ENCODE measurements at places on chromosomes 4 and X.

- DNase-seq: no peak
Measured at GRCh38 chr4:177485528-177485927, 43.3 kb upstream of the AGA start.

DNA sequence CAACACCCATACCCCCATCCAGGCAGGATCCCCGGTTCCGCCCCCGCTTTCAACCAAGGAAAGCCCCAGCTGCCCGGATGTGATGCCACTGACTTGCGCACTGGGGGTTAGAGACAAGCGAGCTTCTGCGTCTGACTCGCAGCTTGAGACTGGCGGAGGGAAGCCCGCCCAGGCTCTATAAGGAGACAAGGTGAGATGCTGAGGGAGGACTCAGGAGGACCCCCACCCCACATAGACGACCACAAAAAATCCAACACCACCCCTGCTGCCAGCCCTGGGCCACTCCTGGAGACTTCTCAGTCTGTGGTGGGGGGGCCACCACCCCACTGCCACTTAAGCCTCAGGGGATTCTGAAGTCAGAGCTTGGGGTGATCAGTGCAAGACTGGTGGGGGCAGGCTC is at the start of gene MAGEA4:
TSS of gene MAGEA4 (plus strand) at position 110 of the 400 bp plus-strand sequence. CDS start 10,776 bp downstream, outside the sequence.
- no peak for DNase-seq

GRCh38 chrX:22987452-22987851 is 12.3 kb upstream of the DDX53 start:
- no peak for DNase-seq

- DNase-seq: no peak
Measured at GRCh38 chr4:85398276-85398675, 76.7 kb upstream of the ARHGAP24 start.

DNA sequence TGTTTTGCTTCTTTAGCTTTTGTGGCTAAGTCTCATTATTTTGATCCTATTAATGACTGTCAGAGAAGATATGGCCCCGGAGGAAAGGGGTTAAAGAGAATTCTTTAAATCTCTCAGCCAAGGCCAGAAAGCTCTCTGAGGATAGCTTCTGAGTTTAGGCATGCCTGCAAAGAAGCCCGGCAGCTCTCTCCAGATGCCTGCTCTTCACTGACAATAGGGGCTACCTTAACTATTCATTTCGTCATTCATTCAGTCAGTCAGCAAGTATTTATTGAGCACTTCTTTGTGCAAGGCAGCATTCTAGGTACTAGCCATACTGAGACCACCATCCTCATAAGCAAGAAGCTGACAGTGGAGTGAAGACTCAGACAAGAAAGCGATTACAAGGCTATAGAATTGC is 34.0 kb upstream of the BMP15 start:
- DNase-seq: no peak

DNA sequence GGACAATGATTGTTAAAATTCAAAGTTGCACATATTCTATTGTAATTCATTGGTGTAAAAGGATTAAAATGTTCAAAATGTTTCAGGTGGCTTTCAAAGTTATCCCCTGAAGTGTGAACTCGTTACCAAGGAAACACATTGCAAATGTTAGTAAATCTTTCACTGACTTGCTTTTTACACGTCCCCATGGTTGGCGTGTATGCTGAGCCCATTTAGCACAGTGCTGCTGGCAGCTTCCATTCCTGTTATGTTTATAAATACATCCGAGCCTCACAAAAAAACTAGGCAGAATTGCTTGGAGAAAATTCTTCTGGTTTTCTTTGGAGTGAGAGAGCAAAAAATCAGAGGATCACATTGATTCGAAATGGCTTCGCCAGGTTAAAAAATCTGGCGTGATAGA is 105.9 kb upstream of the HPGD start:
- no peak for DNase-seq

DNA sequence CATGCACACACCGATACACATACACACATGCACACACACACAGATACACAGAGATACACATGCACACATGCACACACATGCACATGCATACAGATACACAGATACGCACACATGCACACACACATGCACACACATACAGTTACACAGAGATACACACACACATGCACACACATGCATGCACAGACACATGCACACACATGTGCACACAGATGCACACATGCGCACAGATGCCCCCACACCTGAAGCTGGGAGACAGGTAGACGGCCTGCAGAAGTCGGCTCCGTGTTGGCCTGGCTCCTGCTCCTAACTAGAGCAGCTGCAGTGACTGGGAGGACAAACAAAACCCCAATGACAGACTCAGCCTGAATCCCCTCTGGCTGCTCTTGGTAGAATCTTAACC is 46.8 kb downstream of the PSAPL1 start:
- DNase-seq: no peak

DNA sequence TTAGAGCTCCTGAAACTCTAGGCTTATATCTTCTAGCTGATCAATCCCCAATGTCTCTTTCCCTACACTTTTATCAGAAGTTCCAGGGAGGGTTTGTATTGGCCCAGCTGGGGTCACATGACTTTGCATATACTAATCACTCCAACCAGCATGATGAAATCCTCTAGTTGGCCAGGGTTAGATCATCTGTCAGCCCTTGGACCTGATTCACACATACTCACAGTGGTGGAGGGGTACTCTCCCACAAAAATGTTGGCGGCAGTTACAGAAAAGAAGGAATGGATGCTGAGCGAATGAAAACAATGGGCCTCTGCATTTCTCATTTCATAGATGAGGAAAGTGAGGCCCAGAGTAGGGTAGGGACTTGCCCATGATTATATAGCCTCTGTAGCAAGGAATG is 151.1 kb downstream of the PJA1 start:
- no peak for DNase-seq

DNA sequence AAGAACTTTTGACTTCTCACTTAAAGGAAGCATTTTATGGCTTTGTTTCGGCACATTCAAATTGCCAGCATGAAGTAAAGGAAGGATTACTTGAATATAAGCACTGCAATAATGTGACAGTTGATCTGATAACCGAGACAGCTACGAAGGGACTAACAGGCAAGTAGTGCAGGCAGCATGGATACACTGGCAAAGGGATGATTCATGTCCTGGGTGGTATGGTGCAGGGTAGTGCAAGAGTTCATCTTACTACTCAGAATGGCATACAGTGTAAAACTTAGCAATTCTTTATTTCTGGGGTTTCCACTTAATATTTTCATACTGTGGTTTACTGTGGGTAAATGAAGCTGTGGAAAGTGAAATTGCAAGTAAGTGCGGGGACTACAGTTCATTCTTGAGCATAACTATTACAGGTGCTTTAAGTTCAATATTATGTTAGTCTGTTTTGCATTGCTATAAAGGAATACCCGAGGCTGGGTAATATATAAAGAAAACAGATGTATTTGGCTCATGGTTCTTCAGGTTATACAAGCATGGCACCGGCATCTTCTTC is 611.8 kb downstream of the SPOCK3 start:
- no peak for DNase-seq

- peak; percentile 4 for DNase-seq
Measured at GRCh38 chrX:118865231-118865630, 41.6 kb downstream of the ZCCHC12 start.

DNA sequence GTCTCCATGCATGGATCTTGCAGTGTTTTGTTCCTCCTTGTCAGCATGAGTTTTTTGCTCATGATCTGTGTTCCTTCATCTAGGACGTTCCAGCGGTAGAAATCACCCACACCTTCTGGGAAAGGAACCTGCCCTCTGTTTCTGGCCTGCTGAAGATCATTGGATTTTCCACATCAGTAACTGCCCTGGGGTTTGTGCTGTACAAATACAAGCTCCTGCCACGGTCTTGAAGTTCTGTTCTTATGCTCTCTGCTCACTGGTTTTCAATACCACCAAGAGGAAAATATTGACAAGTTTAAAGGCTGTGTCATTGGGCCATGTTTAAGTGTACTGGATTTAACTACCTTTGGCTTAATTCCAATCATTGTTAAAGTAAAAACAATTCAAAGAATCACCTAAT is 88.2 kb downstream of the MAOA start:
- DNase-seq: no peak

GRCh38 chr4:172153719-172154118 is 340.5 kb downstream of the GALNTL6 start:
- DNase-seq: no peak

DNA sequence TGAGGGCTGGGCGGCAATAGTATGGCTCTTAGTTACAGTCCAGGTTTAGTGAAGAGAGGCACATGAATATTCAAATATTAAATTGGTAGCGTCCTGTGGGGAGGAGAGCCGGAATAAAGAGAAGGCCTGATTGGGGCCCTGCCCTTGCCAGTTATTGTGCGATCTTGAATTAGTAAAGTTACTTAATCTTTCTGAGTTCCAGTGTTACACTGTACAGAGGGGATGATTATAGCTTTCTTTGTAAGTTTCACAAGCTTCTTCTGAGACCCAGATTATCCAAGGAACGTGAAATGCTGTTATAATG is 1.2 kb downstream of the METAP1 start:
- no peak for DNase-seq

- DNase-seq: no peak
Measured at GRCh38 chr4:73734530-73735001, 5.8 kb upstream of the CXCL8 start.

DNA sequence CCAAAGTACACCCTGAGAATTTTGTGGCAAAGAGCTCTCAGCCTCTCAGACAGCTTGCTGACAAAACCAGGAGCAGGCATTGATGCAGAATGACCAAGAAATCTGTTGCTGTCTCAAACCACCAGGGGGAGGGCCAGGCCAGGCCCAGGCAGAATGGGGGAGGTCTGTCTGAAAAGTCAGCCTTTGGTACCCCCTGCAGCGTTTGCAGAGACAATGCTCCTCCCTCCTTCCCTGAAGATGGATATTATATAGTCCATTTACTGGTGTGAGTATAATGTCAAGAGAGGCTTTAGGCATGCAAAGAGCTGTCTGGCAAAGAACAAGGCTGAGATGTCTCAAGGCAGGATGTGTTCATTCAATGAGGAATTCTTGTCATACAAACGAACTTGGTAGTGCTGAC is 52.9 kb upstream of the TRPC5OS start:
- DNase-seq: no peak

DNA sequence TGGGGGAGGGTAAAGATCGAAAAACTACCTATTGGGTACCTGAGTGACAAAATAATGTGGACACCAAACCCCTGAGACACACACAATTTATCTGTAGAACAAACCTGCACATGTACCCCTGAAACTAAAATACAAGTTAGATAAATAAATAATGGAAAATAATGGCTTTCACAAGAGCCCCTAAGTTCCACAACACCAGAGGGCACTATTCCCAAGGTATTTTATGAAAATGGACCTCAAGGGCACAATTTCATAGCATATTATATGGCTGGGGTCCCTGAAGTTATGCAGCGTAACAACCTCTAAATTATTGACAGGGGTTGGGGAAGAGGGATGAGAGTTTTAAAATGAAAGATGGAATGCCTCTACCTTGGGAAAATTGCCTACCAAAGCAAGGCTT is 81.3 kb upstream of the TMEM33 start:
- no peak for DNase-seq

DNA sequence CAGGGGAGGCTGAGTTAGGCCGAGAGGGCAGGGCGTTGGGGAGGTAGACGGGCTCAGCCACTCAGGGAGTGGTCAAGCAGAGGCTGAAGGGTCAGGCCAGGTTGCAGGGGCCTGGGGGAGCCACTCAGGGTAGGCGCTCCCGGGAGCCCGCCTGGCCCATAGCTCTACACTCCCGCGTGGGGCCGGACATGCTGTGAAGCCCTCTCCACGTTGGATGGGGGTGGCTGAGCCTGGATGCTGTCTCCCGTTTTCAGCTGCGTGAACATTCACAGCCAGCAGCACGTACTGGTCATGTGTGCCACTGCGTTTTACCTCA is 14.0 kb upstream of the MSANTD1 start:
- no peak for DNase-seq

- no peak for DNase-seq
Measured at GRCh38 chr4:82223715-82224114, 150.1 kb downstream of the HNRNPD start.

GRCh38 chrX:87702795-87703194 is 185.2 kb downstream of the KLHL4 start:
- no peak for DNase-seq

GRCh38 chr4:110068248-110068647 is 130.2 kb downstream of the ELOVL6 start:
- DNase-seq: no peak

- no peak for DNase-seq
Measured at GRCh38 chrX:14491689-14492088, 37.6 kb upstream of the GLRA2 start.

DNA sequence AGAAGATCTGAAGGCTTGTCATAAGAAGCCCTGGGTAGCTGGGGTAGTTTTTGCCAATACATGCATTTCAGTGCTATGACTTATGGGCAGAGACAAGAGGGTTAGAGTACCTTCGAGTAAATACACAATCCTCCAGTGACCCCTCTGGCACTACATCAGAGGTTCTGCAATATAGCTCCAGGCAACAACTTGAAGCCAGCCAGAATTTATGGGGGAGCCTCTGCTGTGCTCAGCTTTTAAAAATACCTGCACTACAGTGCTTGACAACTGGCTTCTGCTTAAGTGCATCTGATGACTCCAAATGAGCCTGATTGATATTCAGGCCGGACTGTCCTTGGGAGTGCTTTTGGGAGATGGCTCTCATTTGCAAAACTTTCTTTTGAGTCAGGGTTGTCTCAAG is 44.9 kb upstream of the SMAD1 start:
- DNase-seq: no peak

DNA sequence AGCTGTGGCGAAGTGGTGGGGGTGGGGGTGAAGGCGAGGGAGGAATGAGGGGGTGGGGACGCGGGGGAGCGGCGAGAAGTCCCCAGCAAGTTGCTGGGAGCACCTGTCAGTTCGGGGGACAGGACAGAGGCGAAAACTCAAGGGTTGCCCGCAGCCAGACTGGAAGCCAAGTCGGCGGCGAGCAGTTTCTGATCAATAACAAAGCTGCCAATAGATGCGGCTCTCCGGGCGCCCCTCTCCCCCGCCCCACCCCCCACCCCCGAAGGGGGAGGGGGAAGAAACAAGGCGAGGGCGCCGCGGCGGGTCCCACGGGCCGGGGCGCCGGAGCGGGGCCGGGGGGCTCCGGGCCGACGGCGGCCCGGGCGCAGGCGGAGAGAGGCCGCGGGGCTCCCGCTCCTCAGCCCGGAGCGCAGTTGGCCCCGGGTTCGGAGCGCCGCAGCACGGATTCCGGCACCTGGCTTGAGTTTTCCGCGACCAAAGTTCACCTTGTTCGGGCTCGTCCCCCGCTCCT is 379 bp downstream of the PDGFC start:
- DNase-seq: peak; percentile 39

GRCh38 chrX:108332281-108332680 is 105.9 kb downstream of the COL4A6 start:
- no peak for DNase-seq

- DNase-seq: peak; percentile 30
Measured at GRCh38 chr4:184815046-184815877, 10.5 kb downstream of the ACSL1 start.

- DNase-seq: no peak
Measured at GRCh38 chrX:11757719-11758399, at the start of gene MSL3. MSL3 (plus strand) TSS chrX:11758237; CDS start chrX:11758264, 27 bp downstream.

DNA sequence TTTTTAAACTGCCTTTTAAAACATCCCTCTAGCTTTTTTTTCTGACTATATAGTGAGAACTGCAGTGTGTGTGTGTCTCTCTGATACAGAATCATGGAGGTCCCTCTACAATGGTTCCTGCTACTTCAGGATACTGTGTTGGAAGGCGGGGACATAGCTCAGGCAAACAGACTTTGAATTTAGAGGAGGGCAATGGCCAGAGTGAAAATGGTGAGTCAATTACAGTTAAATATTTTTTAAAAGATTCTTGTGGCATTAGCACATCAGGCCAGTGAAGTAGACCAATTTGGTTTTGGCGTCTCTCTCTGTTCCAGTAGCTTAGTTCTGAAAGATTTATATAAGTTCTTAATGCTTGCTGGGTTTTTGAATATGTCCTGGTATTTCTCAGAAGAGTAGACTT is 47.1 kb downstream of the ALG13 start:
- DNase-seq: no peak

GRCh38 chr4:4419896-4420295 is 33.0 kb downstream of the NSG1 start:
- DNase-seq: no peak
